Urothelium cell line (cell line): ENCODE measurements at places on chromosomes 3 and 15.

DNA sequence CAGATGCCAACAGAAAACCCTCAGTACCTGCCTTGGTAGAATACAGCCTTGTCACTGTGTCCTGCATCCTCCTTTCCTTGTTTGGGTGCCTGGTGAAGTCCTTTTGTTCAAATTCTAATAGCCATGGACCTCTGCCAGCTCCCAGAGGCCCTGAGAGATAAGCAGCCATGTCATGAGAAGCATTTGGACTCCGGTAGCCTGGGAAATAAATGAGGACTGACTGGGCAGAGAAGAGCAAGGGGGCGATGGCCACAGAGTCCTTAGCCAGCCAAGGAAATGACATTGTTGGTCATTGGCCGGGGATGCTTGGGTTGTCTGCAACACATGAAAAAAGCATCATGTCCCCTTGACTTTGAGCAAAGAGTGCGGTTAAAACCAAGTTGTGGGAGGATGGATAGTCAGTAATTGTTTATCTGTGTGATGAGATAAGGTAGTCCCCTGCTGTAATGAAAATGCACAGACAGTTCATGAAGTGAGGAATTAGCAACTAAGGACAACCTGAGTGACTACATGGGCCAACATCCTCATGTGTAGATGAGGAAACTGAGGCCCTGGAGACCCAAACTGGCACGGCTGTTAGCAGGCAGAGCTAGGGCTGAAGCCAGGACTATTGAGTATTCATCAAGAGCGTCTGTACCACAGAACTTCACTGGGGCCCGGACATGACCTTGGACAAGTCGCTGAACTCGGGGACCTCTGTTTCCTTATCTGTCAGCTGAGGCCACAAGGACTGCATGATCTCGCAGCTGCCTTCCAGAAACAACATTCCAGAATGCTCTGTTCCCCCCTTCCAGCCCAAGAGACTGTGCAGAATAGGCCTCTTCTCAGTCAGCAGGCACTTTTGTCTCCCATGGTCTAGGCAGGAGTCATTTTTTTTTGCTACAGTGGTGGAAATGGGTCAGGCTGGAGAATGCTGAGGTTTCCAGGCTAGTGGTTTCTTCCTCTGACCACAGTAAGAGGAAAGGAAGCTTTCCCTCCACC, 90.5 kb upstream of the CTDSPL start:
- DNase-seq, result no peak

DNA sequence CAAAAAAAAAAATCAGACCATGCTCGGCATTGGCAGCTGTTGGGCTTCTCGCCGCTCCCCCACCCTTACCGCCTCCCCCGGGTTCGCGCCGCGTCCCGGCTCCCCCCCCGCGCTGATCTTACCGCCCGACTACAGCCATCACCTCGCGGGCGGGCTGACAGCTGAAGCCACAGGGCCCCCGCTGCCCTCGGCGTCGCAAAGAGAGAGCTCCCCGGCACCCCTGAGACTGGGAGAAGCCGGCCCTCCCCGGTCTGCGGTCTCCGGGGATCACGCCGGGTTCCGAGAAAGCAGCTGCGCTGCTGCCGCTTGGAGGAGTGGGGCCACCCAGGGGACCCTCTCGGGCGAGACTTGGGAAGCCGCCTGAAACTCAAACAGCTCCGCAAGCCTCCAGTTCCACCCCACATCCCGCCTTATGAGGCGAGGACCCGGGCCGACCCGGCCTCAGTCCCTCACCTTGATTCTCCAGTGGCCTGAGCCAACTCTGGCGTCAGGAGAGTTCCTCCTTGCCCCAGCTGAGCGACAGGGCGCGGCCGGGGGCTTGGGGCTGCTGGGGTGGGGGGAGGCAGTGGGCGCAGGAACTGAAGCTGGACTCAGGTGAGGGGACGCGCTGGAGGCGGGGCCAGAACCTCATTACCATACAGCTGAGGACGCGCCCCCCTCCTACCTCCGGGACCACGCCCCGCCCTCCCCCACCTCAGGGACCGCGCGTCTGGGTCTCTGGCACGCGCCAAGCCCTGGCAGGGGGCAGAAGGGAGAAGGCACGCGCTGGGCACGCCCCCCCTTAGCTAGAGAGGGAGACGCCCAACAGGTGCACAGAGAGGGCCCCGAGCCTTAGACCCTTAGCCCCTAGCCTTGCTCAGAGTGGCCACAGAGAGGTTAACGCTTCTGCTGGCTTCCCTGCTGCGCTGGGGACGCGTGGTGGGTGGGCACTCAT, 1.0 kb upstream of the DLL4 start:
- DNase-seq, result no peak

DNA sequence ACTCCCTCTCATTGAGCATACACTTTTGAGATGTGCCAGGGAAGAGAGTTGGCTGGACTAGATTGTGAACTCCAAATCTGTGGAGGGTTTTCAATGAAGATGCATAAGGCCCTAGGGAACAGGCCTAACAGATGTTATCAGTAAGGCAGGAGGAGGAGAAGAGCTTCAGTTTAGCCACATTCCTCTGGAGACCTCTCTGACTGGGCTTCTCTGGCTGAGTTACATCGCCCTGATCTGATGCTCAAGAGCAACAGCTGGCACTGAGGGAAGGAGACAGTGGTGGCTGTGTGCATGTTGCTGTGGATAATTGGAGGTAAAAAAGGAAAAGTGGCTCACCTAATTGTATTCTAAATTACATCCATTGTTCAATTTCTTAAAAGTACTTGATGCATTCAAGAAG, 206.4 kb upstream of the CFAP20DC start:
- no peak for DNase-seq

- no peak for DNase-seq
These were observed 284.5 kb upstream of the PLSCR5 start for GRCh38 chr3:146889626-146890025.

- no peak for DNase-seq
These were observed 255.7 kb upstream of the TBL1XR1 start for GRCh38 chr3:177452831-177453450.
